ENCODE measurements at places on chromosomes 12 and 14.

DNA sequence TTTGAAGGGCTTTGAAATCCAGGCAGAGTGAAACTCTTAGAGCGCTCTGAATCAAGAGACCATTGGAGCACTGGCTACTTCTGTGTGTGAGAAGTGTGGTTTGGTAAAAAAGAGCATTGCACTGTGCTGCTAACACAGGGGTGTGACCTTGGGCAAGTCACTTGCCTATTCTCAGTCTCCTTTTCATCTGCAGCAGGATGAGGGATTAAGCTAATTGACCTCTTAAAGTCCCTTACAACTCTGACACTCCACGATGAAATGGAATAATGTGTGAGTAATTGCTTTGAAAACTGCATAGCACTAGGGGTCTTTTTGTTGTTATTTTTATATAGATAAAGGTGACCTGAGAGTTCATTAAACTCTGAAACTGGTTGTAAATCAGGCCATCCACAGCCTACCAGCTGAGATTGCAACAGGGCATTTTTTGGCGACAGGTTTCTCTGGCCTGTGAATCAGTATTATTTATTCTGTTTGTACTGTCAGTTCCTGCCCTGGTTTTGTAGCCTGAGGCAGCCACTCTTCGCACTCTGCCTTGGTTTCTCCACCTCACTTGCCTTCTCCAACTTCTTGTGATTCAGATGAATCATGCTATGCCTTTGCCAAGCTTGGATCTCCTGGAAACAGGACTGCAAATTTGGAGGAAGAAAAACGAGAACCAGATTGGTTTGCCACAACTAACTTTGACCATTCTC, 159.9 kb upstream of the PARP11 start:
- no peak for DNase-seq

DNA sequence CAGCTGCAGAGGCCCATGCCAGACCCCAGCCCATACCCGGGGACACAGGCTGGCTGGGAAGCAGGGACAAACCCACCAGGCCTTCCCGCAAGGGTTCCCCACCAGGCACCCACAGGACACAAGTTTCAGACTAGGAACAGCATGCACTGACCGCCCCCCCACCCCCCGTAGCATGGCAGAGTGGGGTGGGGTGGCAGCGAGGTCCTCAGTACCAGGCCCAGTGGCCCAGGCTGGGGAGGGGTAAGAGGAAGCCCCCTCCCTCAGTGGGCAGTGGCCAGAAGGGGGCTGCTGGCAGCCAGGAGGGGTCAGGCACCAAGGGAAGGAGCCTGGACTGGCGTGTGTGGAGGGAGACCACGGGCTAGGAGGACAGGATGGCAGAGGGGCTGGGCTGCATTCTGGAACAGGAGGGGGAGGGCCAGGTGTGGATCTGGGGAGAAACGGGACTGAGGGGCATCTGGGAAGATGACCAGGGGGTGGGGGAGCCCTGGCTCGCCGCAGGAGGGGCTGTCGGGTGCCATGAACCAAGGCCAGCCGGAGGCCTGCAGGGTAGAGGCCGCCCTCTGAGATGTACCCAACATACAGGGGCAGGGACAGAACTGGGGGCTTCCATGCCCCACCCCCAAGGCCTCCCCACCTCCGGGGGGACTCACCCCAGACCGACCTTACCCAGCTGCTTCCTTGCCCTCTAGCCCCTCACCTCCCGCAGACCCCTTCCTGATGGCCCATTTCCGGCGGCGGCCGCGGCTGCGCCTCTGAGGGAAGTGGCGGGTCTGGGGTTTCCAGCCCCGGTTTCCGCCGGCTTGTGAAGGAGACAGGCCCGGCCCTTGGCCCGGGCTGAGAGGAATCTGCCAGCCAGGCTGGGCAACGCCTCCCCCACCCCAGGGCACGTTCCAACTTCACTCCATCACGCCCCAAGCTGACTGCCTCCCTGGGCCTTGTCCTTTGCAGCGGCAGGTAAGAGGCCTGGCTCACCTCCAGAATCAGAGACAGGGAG, 5.6 kb upstream of the JAG2 start:
- DNase-seq = peak; percentile 33

- no peak for DNase-seq
Measured at GRCh38 chr14:86774916-86775315, 1218.1 kb downstream of the GALC start.

GRCh38 chr12:68980476-68981212, 47.7 kb upstream of the CPM start:
- no peak for DNase-seq

- no peak for DNase-seq
Measured at GRCh38 chr14:81331229-81332021, 68.7 kb downstream of the STON2 start.

- DNase-seq = peak; percentile 73
Measured at GRCh38 chr12:60205500-60205899, 609.7 kb downstream of the SLC16A7 start.

- DNase-seq = peak; percentile 68
Measured at GRCh38 chr14:49280566-49280965, 305.6 kb downstream of the RPS29 start.

- no peak for DNase-seq
Measured at GRCh38 chr14:38941488-38941887, 161.5 kb downstream of the SEC23A start.

DNA sequence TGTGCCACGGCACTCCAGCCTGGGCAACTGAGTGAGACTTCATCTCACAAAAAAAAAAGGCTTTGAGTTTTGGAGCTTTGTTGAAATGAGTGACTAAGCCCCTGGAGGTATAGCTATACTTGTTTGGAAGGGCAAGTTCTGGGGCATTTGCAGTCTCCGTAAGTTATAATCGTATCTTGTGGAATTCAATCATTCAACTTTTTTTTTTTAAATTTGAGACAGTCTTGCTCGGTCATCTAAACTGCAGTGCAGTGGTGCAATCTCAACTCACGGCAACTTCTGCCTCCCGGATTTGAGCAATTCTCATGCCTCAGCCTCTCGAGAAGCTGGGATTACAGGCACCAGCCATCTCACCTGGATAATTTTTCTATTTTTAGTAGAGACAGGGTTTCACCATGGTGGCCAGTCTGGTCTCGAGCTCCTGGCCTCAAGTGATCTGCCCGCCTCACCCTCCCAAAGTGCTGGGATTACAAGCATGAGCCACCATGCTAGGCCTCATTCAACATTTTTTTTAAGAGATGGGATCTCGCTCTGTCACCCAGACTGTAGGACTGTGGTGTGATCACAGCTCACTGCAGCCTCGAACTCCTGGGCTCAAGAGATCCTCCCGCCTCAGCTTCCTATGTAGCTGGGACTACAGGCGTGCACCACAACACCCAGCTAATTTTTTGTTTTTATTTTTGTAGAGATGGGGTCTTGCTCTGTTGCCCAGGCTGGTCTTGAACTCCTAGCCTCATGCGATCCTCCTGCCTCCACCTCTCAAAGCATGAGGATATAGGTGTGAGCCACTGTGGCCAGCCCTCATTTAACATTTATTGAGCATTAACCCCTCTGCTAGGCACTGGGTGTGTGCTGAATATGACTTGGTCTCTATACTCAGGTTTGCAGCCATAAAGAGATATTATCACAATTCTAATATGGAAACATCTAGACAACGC, 133.7 kb upstream of the MAP1LC3B2 start:
- DNase-seq = no peak

DNA sequence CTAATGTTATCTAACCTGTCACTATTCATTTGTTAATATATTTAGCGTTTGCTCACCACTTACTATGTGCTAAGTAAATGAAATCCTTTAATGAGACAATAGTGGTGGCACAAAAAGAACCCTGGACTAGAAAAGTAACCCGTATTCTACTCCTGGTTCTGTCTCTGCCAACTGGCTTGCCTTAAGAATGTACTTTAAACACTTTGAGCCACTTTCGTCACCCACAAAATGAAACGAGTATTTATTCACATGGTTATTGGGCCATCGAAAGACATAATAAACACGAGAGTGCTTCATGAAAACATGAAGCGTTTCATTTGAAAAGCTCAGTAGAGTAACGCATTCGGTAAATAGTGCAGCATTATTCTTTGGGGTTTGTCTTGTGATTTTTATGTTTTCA, 254.7 kb downstream of the EGLN3 start:
- no peak for DNase-seq

GRCh38 chr14:103020271-103021170, 36.8 kb downstream of the CDC42BPB start:
- no peak for DNase-seq

DNA sequence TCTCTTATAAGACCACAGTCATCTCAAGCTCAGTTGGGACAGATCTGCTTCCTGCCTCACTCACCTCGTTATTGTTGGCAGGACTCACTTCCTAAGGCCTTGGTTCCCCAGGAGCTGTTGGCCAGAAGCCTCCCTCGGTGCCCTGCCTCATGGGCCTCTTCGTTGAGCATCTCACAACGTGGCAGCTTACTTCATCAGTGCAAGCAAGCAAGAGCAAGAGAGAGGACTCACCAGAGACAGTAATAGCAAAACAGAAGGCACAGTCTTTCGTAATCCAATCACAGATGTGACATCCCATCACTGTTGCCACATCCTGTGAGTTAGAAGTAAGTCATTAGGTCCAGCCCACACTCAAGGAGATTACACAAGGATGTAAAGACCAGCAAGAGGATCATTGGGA, 5.1 kb upstream of the NUMB start:
- no peak for DNase-seq

DNA sequence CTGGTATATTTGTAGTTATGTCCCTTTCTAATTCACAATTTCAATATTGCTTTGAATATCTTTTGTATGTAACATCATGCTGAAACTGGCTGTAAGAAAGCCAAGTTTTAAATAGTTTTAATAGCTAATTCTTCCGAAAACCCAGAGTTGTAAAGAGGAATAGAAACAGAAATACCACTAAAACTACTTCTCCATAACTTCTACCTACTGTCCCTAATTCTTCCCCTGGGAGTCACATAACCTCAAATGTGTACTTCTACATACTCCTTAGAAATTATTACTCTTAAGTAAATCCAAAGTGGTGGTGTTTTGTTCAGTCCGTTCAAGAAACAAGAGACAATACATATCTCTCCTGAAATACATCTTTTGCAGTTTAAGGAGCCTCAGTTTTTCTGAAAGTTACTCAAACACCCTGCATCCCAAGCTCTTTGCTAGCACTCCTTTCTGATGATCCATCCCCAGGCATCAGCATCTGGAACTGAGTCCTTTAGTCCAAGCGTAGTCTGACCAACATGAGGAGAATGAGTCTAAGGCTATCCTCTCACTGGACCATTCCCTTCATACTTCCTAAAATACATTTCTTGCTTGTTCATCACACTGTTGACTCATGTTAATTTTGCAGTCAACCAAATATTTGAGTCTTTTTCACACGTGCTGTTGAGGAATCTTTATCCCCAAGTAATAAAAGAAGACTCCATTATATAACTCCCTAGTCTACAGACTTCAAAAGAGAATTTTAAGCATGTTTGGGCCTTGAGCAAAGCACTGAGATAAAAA, 214.3 kb upstream of the NUDT4 start:
- no peak for DNase-seq

- peak; percentile 87 for DNase-seq
Measured at GRCh38 chr12:57240926-57241401, 10.0 kb downstream of the STAC3 start.

GRCh38 chr12:130031571-130032189, 127.9 kb upstream of the TMEM132D start:
- peak; percentile 76 for DNase-seq

DNA sequence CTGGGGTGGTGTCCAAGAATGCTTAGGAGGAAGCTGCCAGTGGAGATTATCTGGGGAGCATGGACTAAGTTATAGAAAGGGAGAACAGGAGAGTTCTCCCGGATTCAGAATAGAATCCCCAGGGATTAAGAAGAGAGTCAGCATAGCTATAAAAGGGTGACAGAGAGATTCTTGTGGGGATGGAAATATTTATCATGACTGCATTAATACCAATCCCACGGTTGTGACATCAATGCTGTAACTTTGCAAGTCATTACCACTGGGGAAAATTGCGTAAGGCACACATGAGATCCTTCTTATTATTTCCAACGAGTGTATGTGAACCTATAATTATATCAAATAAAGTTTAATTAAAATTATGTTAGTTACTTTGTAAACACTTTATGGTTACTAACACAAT, 447.9 kb upstream of the TMEM132C start:
- no peak for DNase-seq

DNA sequence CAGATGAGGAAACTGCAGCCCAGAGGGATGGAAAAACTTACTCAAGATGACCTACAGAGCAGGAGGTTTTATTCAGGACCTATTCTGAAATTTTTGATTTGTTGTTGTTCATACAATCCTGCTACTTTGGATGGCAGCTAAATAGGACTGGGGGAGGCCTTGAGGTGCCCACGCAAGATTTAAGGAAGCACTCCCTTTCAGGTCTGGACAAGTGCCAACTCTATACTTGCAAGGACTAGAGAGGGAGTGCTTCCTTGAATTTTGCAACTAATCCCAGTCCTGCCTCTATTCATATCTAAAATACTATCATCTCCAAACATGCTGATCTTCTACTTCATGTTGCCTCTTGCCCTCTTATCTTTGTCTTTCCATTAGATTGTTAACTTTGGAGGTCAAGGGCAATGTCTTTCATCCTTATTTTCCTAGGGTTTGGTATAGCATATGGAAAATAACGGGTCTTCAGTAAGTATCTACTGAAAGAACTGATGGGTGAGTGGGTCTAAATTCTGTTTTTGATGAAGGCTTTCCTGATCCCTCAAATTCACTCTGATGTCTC, 28.6 kb upstream of the PPM1H start:
- DNase-seq = no peak

- DNase-seq = no peak
Measured at GRCh38 chr14:57319636-57320192, 50.9 kb downstream of the AP5M1 start.

- no peak for DNase-seq
Measured at GRCh38 chr14:68672609-68673285, 120.1 kb downstream of the ZFP36L1 start.

GRCh38 chr14:86414146-86414545, 884.2 kb downstream of the FLRT2 start:
- DNase-seq = no peak

GRCh38 chr12:64404470-64405256, 471 bp downstream of the XPOT start:
- peak; percentile 95 for DNase-seq

DNA sequence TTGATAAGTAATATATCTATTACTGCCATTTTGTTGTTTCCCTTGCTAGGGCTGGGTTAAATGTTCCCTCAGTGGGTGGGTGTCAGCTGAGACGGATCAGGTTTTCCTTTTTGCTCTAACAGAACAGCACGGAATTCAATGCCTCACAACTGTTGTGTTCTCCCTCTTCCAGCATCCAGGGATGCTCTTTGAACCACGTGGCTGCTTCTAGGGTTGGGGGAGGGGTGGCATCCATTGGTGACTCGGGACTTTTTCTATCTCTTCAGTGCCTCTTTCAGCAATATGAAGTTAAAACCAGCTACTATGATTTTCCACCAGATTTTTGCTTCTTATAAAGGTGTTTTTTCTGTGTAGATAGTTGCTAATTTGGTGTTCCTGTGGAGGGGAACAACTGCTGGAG, 884.9 kb upstream of the FOXG1 start:
- peak; percentile 0 for DNase-seq
